CD4-positive, alpha-beta T cell (primary cell): ENCODE measurements at places on chromosomes 2 and 18. TPM values are rescaled to one million over a fixed set of nuclear protein-coding genes. Genes with fewer than 3 reads are reported as not detected.

- H3K27ac ChIP-seq: no peak overlapping the region
- no peaks in the 10 kb centered on the region for H3K36me3 ChIP-seq
- no peaks in the 10 kb centered on the region for H3K4me1 ChIP-seq
- peaks cover 7% of the 10 kb centered on the region for H3K27me3 ChIP-seq
- H3K4me3 ChIP-seq: no peak overlapping the region
- no peak for DNase-seq
Observed at GRCh38 chr2:215870986-215871385, 142.4 kb downstream of the MREG start.

GRCh38 chr2:37599688-37600525 is 71.5 kb downstream of the CDC42EP3 start:
- H3K36me3 ChIP-seq: peaks cover 12% of the 10 kb centered on the region
- H3K4me1 ChIP-seq: peaks cover 17% of the 10 kb centered on the region
- no peaks in the 10 kb centered on the region for H3K27me3 ChIP-seq
- peak; percentile 63 for DNase-seq
- H3K4me3 ChIP-seq: peak overlapping the region; percentile 65

GRCh38 chr2:37855283-37856041 is 69.6 kb upstream of the RMDN2 start:
- no peak overlapping the region for H3K4me3 ChIP-seq
- no peak for DNase-seq
- no peak overlapping the region for H3K27ac ChIP-seq
- no peaks in the 10 kb centered on the region for H3K36me3 ChIP-seq

GRCh38 chr2:140621583-140622362 is 1509.0 kb downstream of the LRP1B start:
- no peak overlapping the region for H3K27ac ChIP-seq
- no peaks in the 10 kb centered on the region for H3K36me3 ChIP-seq
- H3K4me1 ChIP-seq: no peaks in the 10 kb centered on the region
- DNase-seq: no peak

DNA sequence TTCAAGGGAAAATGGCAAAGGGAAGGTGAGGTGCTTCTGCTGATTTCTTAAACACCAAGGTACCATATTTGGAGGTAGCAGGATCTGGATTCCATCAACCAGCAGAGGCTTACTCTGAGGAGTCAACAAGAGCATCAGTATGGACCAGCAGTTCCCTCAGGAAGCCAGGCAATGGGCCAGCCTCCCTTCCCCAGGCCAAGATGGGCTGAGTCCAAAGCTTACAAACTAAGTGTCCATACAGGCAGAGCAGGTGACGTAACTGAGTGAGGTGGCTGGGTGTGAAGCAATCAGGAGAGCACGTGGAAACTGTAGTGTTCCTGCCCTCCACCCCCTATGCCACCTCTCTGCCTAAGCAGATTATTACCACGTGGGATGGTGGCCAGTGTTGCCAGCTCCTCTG is 134.2 kb upstream of the HNRNPA3 start:
- H3K4me1 ChIP-seq: no peaks in the 10 kb centered on the region
- H3K36me3 ChIP-seq: no peaks in the 10 kb centered on the region
- H3K27me3 ChIP-seq: no peaks in the 10 kb centered on the region
- DNase-seq: no peak
- no peak overlapping the region for H3K27ac ChIP-seq
- no peak overlapping the region for H3K4me3 ChIP-seq

GRCh38 chr18:56238576-56238975 is 399.8 kb downstream of the TXNL1 start:
- no peaks in the 10 kb centered on the region for H3K36me3 ChIP-seq
- H3K27me3 ChIP-seq: no peaks in the 10 kb centered on the region
- H3K4me3 ChIP-seq: no peak overlapping the region
- no peaks in the 10 kb centered on the region for H3K4me1 ChIP-seq

- DNase-seq: no peak
- H3K27ac ChIP-seq: no peak overlapping the region
- no peak overlapping the region for H3K4me3 ChIP-seq
- no peaks in the 10 kb centered on the region for H3K4me1 ChIP-seq
- H3K27me3 ChIP-seq: no peaks in the 10 kb centered on the region
Observed at GRCh38 chr18:8982416-8983183, 119.9 kb upstream of the NDUFV2 start.

DNA sequence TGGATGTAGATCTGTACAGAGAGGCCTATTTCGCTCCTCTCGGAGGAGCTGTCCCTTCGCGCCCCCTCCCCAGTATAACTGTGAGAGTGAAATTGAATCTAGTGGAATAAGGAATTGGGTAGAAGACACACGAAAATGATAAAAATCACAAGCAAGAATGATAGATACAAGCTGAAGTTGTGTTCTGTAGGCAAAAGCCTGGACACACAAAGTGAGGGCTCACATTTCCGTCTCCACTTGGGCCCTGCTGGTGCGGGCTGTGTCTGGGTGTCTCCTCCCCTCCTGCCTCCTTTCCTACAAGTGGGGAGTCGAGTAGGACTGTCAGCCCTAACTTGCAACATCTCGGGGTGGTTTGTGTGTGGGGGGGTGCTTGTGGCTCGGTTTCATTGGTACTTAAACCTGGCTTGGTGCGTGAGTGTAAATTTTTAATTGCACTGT is 457 bp upstream of the SP9 start:
- H3K27me3 ChIP-seq: peaks cover 92% of the 10 kb centered on the region
- no peaks in the 10 kb centered on the region for H3K36me3 ChIP-seq
- no peak overlapping the region for H3K4me3 ChIP-seq
- peaks cover 53% of the 10 kb centered on the region for H3K4me1 ChIP-seq
- H3K27ac ChIP-seq: no peak overlapping the region
- no peak for DNase-seq

DNA sequence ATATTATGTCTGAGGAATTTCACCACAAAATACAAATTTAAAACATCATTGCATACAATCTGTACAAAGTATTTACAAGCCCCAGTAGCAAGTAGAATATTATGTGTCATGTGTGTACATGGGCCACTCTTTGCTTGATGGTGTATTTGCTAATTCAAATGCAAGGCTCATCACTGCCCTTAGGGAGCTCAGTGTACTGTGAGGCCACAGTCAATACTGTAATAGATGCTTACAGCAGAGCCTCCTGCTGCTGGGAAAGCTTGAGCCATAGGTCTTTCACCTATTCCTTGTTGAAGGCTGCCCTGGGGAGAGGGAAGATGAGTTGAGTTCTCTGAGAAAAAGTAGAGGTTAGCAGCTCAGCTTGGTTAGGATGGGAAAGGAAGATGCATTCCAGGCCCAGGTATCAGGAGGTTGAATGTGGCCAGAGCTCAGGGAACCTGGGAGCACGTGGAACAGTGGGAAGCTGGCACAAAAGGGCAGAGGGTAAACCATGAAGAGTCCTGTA is 189.6 kb downstream of the LRP1B start:
- no peaks in the 10 kb centered on the region for H3K27me3 ChIP-seq
- H3K4me1 ChIP-seq: no peaks in the 10 kb centered on the region
- no peak for DNase-seq
- no peak overlapping the region for H3K27ac ChIP-seq
- no peaks in the 10 kb centered on the region for H3K36me3 ChIP-seq
- no peak overlapping the region for H3K4me3 ChIP-seq

GRCh38 chr2:200242570-200242969 is 63.9 kb upstream of the SPATS2L start:
- H3K4me3 ChIP-seq: no peak overlapping the region
- H3K27me3 ChIP-seq: no peaks in the 10 kb centered on the region
- H3K36me3 ChIP-seq: no peaks in the 10 kb centered on the region
- H3K4me1 ChIP-seq: no peaks in the 10 kb centered on the region

DNA sequence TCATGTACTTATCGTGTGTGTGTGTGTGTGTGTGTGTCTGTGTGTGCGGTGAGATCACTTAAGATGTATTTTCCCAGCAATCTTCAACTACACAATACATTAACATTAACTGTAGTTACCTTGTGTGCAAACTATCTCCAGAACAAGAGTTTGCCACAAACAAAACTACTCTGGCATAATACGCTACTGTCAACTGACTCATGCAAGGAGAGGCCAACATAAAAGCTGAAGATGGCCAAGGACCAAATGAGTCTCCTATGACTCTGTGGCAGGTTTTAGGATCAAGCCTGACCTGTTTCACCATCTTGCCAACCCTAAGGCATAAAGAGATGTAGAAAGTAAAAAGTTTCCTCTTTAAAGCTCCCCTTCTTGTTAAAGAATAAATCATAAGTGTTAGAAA is 20.1 kb downstream of the CYB5A start:
- H3K4me3 ChIP-seq: no peak overlapping the region
- H3K4me1 ChIP-seq: no peaks in the 10 kb centered on the region
- no peaks in the 10 kb centered on the region for H3K27me3 ChIP-seq
- H3K36me3 ChIP-seq: peaks cover 4% of the 10 kb centered on the region
- DNase-seq: no peak

DNA sequence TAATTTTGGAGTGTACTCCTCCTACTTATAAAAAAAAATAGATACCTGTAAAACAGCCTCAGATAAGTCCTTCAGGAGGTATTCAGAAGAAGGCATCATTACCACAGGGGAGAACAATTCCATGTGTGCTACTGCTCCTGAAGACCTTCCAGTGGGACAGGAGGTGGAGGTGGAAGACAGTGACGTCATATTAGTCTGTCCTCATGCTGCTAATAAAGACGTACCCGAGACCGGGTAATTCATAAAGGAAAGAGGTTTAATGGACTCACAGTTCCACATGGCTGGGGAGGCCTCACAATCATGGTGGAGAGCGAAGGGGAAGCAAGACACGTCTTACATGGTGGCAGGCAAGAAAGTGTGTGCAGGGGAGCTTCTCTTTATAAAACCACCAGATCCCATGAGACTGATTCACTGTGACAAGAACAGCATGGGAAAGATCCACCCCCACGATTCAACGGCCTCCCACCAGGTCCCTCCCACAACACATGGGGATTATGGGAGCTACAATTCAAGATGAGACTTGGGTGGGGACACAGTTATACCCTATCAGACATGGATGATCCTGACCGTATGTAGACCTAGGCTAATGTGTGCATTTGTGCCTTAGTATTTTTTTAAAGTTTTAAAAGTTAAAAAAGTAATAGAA is 98.4 kb downstream of the NDUFA10 start:
- peaks cover 11% of the 10 kb centered on the region for H3K4me1 ChIP-seq
- no peak for DNase-seq
- no peaks in the 10 kb centered on the region for H3K27me3 ChIP-seq
- no peak overlapping the region for H3K27ac ChIP-seq

- peaks cover 74% of the 10 kb centered on the region for H3K36me3 ChIP-seq
- DNase-seq: no peak
- no peak overlapping the region for H3K4me3 ChIP-seq
Observed at GRCh38 chr2:37244017-37244416, 12.6 kb downstream of the NDUFAF7 start.

- peak overlapping the region; percentile 97 for H3K27ac ChIP-seq
- peak overlapping the region; percentile 52 for H3K4me3 ChIP-seq
- H3K27me3 ChIP-seq: no peaks in the 10 kb centered on the region
- H3K36me3 ChIP-seq: no peaks in the 10 kb centered on the region
Observed at GRCh38 chr2:237673130-237674001, 46.0 kb downstream of the LRRFIP1 start.

DNA sequence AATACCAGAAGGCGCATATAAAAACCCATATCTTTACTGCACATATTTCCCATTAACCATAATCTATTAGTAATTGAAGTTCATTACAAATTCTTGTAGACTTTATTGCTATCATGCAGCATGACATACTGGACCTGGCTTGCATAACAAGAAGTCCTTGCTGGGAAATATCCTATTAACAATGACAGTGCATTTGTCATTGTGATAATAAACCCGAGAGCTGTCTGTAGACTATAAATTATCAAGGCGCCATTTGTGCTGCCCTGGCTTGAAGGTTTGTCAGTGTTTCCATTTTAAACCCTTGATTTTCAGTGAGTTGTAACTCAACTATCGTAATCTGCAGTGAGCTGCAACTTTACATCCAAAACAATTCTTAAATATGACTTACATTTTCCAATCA is 59.0 kb downstream of the HNMT start:
- no peaks in the 10 kb centered on the region for H3K36me3 ChIP-seq
- H3K27me3 ChIP-seq: no peaks in the 10 kb centered on the region
- DNase-seq: no peak
- no peak overlapping the region for H3K4me3 ChIP-seq

- no peaks in the 10 kb centered on the region for H3K27me3 ChIP-seq
- H3K36me3 ChIP-seq: peaks cover 16% of the 10 kb centered on the region
- no peak overlapping the region for H3K4me3 ChIP-seq
- H3K27ac ChIP-seq: no peak overlapping the region
Observed at GRCh38 chr2:157743051-157743450, 114.4 kb upstream of the ACVR1C start.

GRCh38 chr2:173432049-173432754 is 77.5 kb downstream of the CDCA7 start:
- no peak overlapping the region for H3K27ac ChIP-seq
- DNase-seq: no peak
- no peaks in the 10 kb centered on the region for H3K4me1 ChIP-seq

- no peak overlapping the region for H3K27ac ChIP-seq
- no peaks in the 10 kb centered on the region for H3K27me3 ChIP-seq
- peak; percentile 50 for DNase-seq
Observed at GRCh38 chr18:46343931-46344372, 239.8 kb downstream of the HAUS1 start.

DNA sequence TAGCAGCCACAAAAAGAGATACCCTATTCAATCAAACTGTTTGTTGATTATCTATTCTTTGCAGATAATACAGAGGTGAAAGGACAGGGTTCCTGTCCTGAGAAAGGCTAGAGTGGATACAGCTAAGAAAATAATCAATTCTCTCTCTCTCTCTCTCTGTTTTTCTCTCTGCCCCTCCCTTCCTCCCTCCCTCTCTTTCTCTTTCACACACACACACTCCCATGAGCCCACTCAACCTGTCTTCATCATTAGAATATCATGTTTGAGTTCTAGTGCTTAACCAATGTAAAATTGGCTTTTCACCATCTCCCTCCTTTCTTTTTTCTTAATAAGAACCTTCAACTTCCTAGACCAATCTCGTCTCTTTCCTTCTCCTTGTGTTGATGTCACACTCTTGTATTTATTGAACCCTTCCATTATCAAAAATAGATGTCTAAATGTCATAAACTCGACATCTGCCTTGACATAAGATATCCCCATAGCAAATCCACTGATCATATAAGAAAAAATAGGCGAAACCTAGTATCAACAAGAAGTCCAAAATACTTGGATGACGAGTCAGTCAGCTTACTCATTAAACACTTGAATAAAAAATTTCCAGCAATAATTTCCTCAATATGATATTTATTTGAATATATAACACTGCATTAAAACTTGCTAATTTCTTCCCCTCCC is 42.8 kb upstream of the CYTIP start:
- DNase-seq: no peak
- H3K27ac ChIP-seq: no peak overlapping the region
- H3K27me3 ChIP-seq: no peaks in the 10 kb centered on the region
- H3K4me1 ChIP-seq: no peaks in the 10 kb centered on the region

- no peaks in the 10 kb centered on the region for H3K36me3 ChIP-seq
- no peaks in the 10 kb centered on the region for H3K27me3 ChIP-seq
- H3K4me1 ChIP-seq: peaks cover 15% of the 10 kb centered on the region
- no peak for DNase-seq
- H3K4me3 ChIP-seq: no peak overlapping the region
Observed at GRCh38 chr2:856456-856855, 94.2 kb upstream of the SNTG2 start.

GRCh38 chr2:73283545-73284295 is 558 bp downstream of the FBXO41 start:
- H3K36me3 ChIP-seq: no peaks in the 10 kb centered on the region
- DNase-seq: no peak
- H3K27ac ChIP-seq: no peak overlapping the region
- peaks cover 22% of the 10 kb centered on the region for H3K4me1 ChIP-seq
- peak overlapping the region; percentile 73 for H3K4me3 ChIP-seq

The NAT8 gene
- not detected for total RNA-seq

The PDE11A gene
- total RNA-seq: not detected

The DQX1 gene
- not detected for total RNA-seq

The CCDC148 gene
- total RNA-seq: not detected

The ANKRD36B gene
- 60.0 TPM for total RNA-seq

The TMEM182 gene
- total RNA-seq: 2.7 TPM

The CFC1 gene
- not detected for total RNA-seq

The RAB6C gene
- not detected for total RNA-seq
